ENCODE measurements at places on chromosomes 3 and 15.

DNA sequence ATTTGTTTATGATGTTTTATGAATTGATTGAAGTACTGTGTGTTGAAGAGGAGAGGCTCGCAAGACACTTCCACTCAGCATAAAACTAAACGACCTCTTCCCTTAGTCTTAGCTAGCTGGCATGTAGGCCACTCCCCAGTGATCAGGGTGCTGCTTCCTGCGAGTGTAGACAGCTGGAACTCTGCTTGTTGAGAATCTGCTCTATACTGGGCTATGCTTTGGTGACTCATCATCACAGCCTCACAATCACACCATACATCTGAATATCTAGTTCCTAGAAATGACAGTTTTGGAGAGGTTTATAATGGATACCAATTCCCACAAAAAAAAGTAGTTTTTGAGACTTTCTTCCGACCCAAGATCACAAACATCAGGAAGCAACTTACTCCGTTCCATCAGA lies 1.5 kb upstream of the SLC24A5 start:
- DNase-seq: no peak

GRCh38 chr3:138270245-138270644 lies 59.4 kb downstream of the NME9 start:
- DNase-seq: no peak

GRCh38 chr15:77025083-77025901 lies 30.4 kb downstream of the PSTPIP1 start:
- no peak for DNase-seq

- DNase-seq: no peak
Measured at GRCh38 chr3:52534281-52535183, 875 bp upstream of the NT5DC2 start.

DNA sequence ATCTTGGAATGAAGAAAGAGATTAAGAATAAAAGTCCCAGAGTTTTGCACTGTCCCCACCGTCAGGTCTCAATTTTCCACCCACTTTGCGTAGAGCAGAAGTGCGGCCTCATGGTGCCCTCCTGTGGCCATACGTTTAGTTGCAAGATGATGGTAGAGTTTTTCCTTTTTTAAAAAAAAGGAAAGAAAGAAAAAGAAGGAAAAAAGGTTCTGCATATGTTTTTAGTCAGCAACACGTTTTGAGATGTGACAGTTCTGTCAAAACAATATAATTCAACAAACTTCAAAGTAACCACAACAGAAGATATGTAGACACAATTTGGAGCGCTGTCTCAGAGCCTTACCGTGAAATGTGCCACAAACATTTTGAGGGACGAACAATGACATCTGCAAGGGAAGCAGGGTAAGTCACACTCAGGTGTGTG lies 24.6 kb downstream of the EBLN2 start:
- no peak for DNase-seq

GRCh38 chr3:125134952-125135351 lies 77.6 kb downstream of the SLC12A8 start:
- no peak for DNase-seq

DNA sequence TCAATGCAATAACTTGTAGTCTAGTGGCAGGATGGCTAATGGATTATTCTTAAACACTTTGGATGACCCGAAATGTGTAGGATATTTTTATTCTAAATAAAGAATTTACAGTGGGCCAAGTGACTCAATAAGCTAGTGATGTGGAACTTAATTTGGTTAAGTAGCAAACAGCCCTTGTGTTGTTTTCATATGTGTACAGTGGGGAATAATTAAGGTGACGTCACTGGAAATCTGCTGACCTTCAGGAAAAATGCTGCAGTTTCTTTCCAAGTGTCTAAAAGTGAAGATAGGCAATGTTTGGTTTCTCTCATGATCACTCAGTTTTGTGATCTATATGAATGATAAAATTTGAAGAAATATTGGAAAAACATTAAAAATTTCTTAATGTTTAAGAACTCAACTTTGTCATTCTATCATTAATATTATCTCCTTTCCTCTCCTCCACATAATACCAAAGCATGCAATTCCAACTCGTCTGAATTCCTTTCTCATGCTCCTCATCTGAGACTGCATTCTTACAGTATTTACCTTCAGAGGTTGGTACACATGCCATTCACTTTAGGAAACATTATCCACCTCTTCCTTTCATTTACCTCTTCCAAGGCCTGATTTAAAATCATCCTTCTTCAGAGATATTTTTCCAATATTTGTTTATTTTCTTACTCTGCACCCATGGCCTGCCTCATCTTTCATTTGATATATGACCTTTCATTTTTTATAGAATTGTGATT lies 414.6 kb upstream of the ARPP21 start:
- no peak for DNase-seq

DNA sequence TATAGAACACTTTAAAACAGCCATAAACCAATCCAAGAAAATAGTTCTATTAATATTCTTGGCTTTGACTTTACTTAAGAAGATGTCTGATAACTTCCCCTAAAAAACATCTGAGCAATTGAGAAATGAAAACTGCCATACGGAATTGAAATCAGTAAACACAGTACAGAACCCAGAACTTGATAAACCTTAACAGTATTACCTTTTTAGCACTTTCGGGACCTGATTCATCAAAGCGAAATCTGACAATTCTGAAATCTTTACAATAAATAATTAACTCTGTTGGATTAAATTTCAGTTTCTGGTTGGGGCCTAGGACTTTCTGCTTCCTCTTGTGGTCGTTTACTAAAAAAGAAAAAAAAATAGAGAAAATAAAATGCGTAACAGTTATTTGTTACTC lies 17.3 kb downstream of the MTMR10 start:
- DNase-seq: no peak

- no peak for DNase-seq
Measured at GRCh38 chr3:138097192-138098172, 17.9 kb downstream of the DZIP1L start.

GRCh38 chr3:40715551-40715950 lies 190.8 kb downstream of the ZNF621 start:
- DNase-seq: no peak

Data from T-helper 1 cell (primary cell).